ENCODE measurements at places on chromosomes 16 and 17.

GRCh38 chr16:58222532-58223316, 24.8 kb upstream of the CSNK2A2 start:
- no peak for DNase-seq
- H3K27me3 ChIP-seq = peaks cover 5% of the 10 kb centered on the region
- H3K4me3 ChIP-seq = no peak overlapping the region
- peaks cover 1% of the 10 kb centered on the region for H3K36me3 ChIP-seq
- no peak overlapping the region for H3K27ac ChIP-seq
- H3K4me1 ChIP-seq = no peaks in the 10 kb centered on the region

GRCh38 chr17:72661116-72661944, 431.2 kb downstream of the SLC39A11 start:
- H3K4me1 ChIP-seq = no peaks in the 10 kb centered on the region
- H3K36me3 ChIP-seq = peaks cover 6% of the 10 kb centered on the region
- no peak overlapping the region for H3K4me3 ChIP-seq
- DNase-seq = no peak

DNA sequence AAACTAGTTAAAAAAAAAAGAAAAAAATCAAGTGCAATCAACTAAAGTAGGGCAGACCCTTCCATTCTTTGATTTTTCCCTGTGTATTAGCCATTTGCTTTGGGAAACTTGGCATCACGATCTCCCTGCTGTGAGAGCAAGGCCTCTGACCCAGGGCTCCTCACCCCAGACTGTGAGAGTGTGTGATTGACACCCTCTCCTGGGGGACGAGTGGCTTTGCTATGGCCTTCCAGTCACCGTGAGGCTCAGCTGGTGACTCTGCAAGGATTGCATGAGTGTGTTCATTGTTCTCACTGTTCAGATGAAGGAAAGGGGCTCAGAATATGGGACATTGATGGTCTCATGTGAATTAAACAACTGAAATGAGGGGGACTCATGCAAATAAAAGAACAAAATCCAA, 69.0 kb upstream of the BCAR1 start:
- peaks cover 21% of the 10 kb centered on the region for H3K36me3 ChIP-seq
- no peak for DNase-seq
- no peak overlapping the region for H3K4me3 ChIP-seq
- H3K27me3 ChIP-seq = peaks cover 15% of the 10 kb centered on the region
- H3K4me1 ChIP-seq = peaks cover 18% of the 10 kb centered on the region

GRCh38 chr17:50659179-50659578, 24.5 kb downstream of the ABCC3 start:
- H3K27me3 ChIP-seq = peaks cover 24% of the 10 kb centered on the region
- no peak for DNase-seq
- H3K4me3 ChIP-seq = no peak overlapping the region
- no peaks in the 10 kb centered on the region for H3K36me3 ChIP-seq

GRCh38 chr17:34582185-34582900, 3.0 kb downstream of the TMEM132E start:
- peaks cover 10% of the 10 kb centered on the region for H3K4me1 ChIP-seq
- H3K27ac ChIP-seq = no peak overlapping the region
- DNase-seq = no peak
- no peaks in the 10 kb centered on the region for H3K36me3 ChIP-seq
- H3K4me3 ChIP-seq = no peak overlapping the region
- peaks cover 37% of the 10 kb centered on the region for H3K27me3 ChIP-seq

GRCh38 chr17:66255527-66255971, 26.3 kb upstream of the APOH start:
- H3K36me3 ChIP-seq = no peaks in the 10 kb centered on the region
- no peak for DNase-seq
- no peaks in the 10 kb centered on the region for H3K4me1 ChIP-seq
- H3K27me3 ChIP-seq = no peaks in the 10 kb centered on the region
- H3K27ac ChIP-seq = no peak overlapping the region

- no peaks in the 10 kb centered on the region for H3K36me3 ChIP-seq
- DNase-seq = no peak
- H3K27ac ChIP-seq = no peak overlapping the region
- no peak overlapping the region for H3K4me3 ChIP-seq
These were observed 38.3 kb upstream of the SMPD3 start for GRCh38 chr16:68486502-68487202.

GRCh38 chr17:66557886-66558285, 255.5 kb downstream of the PRKCA start:
- no peak overlapping the region for H3K4me3 ChIP-seq
- no peak for DNase-seq
- no peaks in the 10 kb centered on the region for H3K36me3 ChIP-seq
- no peaks in the 10 kb centered on the region for H3K27me3 ChIP-seq
- H3K27ac ChIP-seq = no peak overlapping the region
- no peaks in the 10 kb centered on the region for H3K4me1 ChIP-seq

DNA sequence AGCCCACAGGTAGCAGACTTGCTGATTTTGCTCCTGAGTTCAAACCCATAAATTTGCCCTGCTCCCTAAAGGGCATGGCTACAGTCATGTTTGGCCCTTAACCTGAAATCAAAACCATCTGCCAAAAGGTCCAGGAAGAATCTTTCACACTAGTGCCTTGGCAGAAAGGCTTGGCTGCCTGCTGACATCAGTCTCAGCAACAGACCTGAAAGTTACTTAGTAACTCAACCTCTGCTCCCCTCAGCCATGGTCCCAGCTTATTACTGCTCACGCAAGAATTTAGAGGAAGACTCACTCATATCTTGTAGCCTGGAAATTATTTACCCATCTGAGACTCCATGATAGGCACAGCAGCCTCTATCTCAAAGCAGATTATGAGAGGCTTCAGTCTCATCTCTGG, 98.0 kb upstream of the KIF2B start:
- H3K27ac ChIP-seq = no peak overlapping the region
- DNase-seq = no peak
- H3K4me1 ChIP-seq = no peaks in the 10 kb centered on the region
- H3K27me3 ChIP-seq = no peaks in the 10 kb centered on the region
- H3K4me3 ChIP-seq = no peak overlapping the region

DNA sequence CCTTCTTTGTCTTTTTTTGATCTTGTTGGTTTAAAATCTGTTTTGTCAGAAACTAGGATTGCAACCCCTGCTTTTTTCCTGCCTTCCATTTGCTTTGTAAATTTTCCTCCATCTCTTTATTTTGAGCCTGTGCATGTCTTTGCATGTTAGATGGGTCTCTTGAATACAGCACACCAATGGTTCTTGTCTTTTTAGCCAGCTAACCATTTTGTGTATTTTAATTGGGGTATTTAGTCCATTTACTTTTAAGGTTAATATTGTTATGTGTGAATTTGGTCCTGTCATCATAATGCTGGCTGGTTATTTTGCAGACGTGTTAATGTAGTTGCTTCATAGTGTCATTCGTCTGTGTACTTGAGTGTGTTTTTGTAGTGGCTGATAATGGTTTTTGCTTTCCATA, 26.2 kb downstream of the NFATC3 start:
- peaks cover 38% of the 10 kb centered on the region for H3K36me3 ChIP-seq
- H3K4me1 ChIP-seq = peaks cover 44% of the 10 kb centered on the region
- no peak overlapping the region for H3K4me3 ChIP-seq
- no peaks in the 10 kb centered on the region for H3K27me3 ChIP-seq
- no peak for DNase-seq

Measured in memory B cell (primary cell).